ENCODE measurements at places on chromosomes 16 and 17. TPM values are rescaled to one million over a fixed set of nuclear protein-coding genes. Genes with fewer than 3 reads are reported as not detected.

Gene ZP2
- total RNA-seq: not detected

Gene PSME3
- total RNA-seq: 86.4 TPM

Gene RHBDF1
- 20.6 TPM for total RNA-seq

Gene ARL16
- total RNA-seq: 40.7 TPM

Gene OTOP3
- not detected for total RNA-seq

Gene GAS7
- not detected for total RNA-seq

Gene GRAPL
- 40.6 TPM for total RNA-seq

Gene VMO1
- total RNA-seq: 0.19 TPM

All from endothelial cell of coronary artery (primary cell).